Urinary bladder (tissue), 4 donors: ENCODE measurements at places on chromosomes 2 and 18.

DNA sequence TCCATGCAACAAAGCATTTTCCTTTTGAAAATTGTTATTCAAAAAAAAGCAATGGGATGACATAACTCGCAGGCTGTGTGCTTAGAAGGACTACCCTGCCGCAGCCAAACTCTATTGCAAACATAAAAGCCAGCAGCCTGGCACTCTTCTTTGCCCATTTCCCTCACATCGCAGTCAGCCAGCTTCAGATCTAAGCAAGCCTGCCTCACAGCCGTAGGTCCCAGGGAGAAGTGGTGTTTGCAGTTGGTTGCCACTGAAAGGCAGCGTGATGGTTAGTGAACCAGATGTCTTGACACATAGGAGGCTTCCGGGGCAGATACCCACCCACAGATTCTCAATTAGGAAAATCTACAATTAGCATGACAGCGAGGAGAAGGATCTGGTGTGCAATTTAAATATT lies 655.2 kb downstream of the RNF144A start:
- DNase-seq = no peak

- DNase-seq = no peak
These were observed 18.3 kb upstream of the RPL31 start for GRCh38 chr2:100983684-100984310.

GRCh38 chr2:230798769-230799399 lies 65.9 kb upstream of the ITM2C start:
- DNase-seq = no peak

GRCh38 chr2:28663359-28663758 lies 88.3 kb upstream of the PPP1CB start:
- DNase-seq = no peak

DNA sequence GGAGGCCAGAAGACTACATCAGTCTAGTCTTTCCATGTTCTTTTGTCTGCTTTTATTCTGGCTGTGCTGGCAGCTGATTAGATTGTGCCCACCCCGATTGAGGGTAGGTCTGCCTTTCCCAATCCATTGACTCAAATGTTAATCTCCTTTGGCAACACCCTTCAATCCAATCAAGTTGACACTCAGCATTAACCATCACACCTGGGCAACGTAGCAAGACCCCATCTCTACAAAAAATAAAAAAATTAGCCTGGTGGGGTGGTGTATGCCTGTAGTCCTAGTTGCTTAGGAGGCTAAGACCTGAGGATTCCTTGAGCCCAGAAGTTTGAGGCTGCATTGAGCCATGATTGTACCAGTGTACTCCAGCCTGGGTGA lies 33.5 kb downstream of the EML4 start:
- DNase-seq = no peak

DNA sequence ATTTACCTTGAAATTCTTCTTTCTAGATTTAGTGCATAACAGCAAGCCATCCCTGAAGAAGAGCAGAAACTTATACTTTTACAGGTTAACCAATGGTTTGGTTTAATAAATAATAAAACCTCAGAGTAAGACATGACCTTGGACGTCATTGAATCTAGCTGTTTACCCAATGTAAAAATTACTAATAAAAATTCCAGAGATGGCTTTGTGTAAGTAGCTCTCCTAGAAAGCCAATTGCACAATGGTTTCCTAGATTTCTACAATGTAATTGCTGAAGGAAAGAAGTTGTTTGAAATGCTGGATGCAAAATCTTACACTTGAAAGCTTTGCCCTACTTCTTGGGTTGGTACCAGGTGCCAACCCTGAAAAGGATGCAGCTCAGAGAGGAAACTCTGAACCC lies 1.5 kb downstream of the XDH start:
- DNase-seq = no peak

DNA sequence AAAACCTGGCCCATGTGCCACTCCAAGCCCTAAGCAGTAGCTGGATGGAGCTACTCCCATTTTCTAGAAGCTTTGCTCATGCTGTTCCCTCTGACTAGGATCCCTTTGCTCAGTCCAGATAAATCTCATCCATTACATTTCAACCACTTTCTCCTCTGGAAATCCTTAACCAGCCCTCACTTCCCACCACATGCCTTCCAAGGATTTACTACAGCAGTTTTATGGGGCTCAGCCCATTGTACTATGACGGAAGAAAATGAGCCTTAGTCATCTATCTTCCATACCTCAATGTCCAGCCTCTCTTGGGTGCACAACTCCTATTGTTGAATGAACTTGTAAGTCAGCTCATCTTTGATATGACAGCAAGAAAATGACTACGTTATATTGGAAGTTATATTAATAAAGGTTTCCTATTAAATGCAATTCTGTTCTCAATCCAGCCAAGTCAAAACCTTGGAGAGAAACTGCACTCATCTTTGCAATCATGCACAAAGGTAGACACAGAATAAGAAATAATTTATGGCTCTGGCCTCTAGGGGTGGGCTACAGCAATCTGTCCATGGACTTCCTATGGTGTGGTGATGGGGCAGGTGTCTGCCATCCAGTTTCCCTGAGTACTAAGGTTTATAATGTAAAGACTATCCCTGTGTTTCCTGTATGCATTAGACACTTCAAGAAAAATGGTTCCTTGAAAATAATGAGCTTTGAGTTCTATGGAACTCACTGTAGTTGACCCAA lies 3.4 kb downstream of the B4GALT6 start:
- no peak for DNase-seq
